CD4-positive, alpha-beta T cell treated with Interleukin-6 at 100 ng/mL for 8 hours (primary cell): ENCODE measurements at places on chromosomes 12 and 14.

GRCh38 chr12:104649921-104650320 lies 193.2 kb downstream of the CHST11 start:
- no peak for DNase-seq

DNA sequence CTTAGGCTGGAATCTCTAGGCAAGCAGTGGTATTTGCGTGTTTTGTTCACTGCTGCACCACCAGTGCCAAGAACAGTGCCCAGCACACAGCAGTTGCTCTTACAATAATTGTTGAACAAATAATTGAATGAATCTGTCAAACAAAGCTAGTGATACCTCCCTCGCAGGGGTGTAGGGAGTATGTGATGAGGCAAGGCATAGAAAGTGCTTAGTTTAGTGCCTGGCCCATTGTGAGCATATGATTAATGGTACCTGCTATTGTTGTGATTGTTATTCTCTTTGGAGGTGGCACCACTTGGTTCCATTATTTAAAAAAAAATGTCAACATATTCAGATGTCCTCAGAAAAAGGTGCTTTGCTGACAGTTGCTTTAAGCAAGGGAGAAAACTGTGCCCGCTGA lies 210.1 kb upstream of the TBX3 start:
- DNase-seq = no peak

DNA sequence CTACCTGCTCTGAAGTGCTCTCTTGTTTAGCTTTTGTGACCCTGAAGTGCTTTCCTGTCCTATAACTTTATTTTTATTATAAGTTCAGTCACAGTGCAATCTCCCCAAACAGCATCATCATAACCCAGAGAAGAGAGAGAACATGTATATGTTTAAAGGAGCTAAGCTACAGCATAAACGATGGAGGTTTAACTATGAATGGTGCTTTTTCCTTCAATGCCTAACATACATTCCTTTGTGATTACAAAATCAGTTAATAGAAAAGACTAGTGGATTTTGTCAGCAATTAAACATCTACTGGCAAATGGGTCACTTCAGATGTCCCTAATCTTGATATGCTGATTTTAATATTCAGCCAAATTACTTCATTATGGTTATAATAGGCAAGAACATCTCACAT lies 46.4 kb downstream of the ZFYVE21 start:
- no peak for DNase-seq

DNA sequence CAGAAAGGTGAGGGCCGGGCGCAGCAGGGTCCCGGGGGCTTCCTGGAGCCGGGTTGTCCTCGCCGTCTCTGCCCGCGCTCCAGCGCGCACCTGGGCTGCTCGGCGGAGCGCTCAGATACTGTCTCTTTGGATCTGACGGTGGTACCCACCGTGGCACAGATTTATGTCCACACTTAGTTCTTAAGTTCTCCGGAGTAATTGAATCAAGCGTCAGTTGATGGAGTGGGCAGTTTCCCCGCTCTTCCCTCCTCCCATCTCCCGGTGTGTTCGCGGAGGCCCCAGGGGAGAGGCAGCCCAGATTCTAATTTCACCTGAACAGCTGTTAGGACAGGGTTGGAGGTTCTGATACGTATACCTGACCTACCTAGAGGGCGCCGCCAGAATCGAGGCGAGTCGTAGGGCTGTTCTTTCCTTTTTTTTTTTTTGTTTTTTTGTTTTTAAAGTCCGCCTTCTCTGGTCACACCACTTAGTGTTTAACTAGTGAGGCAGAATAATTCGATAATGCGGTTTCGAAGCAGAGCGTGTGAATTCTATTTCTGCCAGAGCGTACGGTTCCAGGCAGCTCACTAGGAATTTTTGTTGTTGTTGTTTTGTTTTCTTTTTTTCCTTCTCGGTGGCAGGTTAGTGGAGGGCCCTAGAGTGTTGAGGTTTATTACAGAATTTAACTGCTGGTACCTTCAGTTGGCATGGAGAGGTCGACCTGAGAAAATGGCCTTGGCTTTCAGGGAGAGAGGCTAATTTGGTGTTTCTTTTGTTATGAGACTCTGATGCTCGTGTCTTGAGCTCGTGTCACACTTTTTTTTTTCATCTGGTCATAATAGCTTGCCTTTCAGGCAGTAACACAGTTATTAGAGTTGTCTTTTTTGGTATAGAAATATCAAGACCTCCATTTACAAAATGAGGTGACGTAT lies 22.3 kb upstream of the GNS start:
- DNase-seq = no peak

GRCh38 chr12:31089072-31089471 lies 15.4 kb downstream of the DDX11 start:
- no peak for DNase-seq

- DNase-seq = no peak
These were observed 46.4 kb upstream of the SYT10 start for GRCh38 chr12:33486058-33486457.

GRCh38 chr12:117361347-117361751 lies at the start of gene NOS1:
Gene NOS1 (minus strand): TSS chr12:117361626. CDS start chr12:117331069, 30,557 bp downstream.
- no peak for DNase-seq

DNA sequence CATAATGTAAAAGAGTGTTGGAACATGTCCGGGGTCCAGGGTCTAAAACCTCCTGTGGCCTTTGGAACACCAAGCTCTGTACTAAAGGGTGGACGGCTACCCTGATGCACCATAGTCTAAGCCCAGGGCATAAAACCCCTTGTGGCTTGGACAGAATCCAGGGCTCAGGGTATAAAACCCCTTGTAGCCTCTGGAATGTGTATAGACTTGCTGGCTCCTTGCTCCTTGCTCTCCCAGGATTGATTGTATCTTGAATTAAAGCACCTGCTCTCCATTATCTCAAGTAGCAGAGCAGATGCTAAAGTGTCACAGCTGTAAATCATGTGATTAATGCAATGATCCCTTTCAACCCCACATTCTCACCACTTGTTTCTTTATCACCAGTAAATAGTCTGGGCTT lies 556.5 kb downstream of the LRFN5 start:
- DNase-seq = no peak

GRCh38 chr12:12008232-12008850 lies 62.4 kb upstream of the BCL2L14 start:
- DNase-seq = peak; percentile 67

- DNase-seq = no peak
These were observed 49.2 kb downstream of the ARF6 start for GRCh38 chr14:49942090-49942489.

GRCh38 chr12:111024205-111024801 lies 103.9 kb upstream of the MYL2 start:
- DNase-seq = peak; percentile 25

DNA sequence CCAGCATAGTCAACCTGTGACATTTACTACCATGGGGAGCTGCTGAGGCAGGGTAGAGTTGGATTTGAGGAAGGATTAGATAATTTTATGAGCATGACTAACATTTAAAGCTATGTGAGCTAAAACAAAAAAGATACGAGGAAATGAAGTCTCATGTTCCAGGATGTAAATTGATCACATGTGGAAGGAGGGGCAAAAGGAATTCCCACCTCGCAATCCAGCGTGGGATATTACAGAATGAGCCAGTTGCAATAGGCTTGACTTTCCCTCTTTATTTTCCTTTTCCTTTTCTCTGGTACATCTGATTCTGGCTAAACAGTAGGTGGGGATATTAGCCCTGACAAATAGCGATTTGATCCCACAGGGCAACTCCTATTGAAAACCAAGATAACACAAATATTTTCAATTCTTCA lies 214.9 kb upstream of the HMGA2 start:
- DNase-seq = no peak

- no peak for DNase-seq
These were observed 2.8 kb downstream of the VPS29 start for GRCh38 chr12:110498984-110499706.

GRCh38 chr12:107568718-107569117 lies 116.9 kb upstream of the PWP1 start:
- DNase-seq = no peak

- DNase-seq = no peak
These were observed 126.7 kb upstream of the BTG1 start for GRCh38 chr12:92272061-92272964.

DNA sequence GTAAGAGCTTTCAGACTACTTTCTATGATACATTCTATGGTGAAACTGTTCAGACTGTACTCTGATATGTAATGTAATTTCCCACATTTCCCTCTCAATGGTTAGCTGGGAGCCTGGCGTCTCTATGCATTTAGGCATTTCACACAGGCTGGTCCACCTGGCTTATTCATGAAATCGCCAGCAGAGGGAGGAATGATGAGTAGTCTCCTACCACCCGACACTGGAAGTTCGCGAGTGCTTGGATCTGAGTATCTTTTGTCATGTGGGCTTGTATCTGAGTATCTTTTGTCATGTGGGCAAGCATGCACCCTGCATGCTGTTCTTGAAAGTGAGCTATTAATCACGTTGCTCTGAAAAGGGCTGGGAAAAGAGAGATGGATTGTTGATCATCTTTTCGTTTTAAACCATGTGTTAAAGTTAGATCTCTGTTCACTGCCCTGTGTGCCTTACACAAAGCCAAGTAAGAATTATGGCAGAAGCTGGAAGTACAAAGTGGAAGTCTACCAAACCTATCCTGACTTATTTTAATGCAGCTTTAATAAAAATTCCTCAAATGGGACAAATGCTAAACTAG lies 235.0 kb downstream of the ATP23 start:
- no peak for DNase-seq

DNA sequence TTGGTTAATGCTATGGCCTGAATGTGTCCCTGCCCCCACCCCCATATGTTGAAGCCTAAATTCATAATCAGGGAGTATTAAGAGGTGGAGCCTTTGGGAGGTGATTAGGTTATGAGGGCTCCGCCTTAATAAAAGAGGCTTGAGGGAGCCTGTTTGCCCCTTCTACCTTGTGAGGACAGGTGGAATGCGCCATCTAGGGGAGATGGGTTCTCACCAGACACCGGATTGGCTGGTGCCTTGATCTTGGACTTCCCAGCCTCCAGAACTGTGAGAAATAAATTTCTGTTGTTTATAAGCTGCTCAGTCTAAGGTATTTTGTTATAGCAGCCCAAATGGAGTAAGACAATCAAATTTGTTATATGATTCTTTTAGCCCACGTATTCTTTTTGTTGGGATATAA lies 148.3 kb downstream of the PTCSC3 start:
- no peak for DNase-seq

DNA sequence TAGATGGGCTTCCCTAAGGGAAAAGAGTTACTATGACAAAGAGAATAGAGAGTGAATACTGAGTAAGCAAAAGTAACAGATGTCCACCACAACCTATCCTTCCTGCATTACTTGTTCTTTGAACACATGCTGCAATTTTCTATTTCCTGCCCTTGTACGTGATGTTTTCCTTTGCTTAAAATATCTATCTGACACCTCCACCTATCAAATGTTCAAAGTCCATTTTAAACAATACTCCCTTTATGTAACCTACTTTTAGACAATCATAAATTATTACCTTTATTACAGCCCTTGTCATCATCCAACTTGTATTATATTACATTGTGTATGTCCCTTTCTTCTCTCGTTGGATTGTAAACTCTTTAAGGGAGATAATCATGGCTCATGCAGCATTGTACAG lies 147.2 kb upstream of the DYRK2 start:
- no peak for DNase-seq

GRCh38 chr12:93514853-93515252 lies 47.5 kb downstream of the MRPL42 start:
- no peak for DNase-seq

GRCh38 chr14:65791191-65791981 lies 378.9 kb downstream of the FUT8 start:
- no peak for DNase-seq

DNA sequence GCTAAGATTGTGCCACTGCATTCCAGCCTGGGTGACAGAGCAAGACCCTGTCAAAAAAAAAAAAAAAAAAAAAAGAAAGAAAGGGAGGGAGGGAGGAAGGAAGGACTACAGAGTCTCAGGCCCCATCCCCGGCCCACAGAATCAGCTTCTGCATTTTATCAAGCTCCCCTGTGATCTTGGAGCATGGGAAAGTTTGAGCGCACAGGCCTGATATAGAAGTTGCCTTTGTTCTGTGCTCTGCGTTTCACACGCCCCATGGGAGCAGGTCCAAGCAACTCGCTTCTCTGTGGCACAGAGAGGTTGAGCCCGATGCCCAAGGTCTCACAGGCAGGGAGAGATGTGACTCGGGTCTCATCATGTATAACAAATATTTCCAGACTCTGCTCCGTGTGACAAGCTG lies 101.8 kb downstream of the PHETA1 start:
- no peak for DNase-seq

DNA sequence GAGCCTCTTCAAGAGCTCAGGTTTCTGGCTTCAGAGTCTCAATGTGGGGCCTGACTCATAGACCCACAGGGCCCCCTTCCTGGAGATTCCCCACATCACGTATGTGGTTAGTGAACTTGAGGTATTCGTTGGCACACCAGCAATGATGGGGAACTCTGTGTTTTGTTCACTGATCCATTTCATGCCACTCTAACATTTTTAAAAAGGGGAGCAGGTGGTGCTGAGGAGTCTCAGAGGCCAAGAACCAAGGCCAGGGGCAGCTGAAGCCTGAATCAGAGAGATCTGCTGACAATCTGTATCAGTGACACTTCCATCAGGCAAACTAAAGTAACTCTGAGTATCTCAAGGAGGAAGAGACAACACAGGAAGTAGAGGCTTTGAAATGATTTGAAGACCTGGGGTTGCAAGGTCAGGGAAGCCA lies 323.4 kb downstream of the VRK1 start:
- peak; percentile 53 for DNase-seq

GRCh38 chr12:49901986-49902385 lies 1.7 kb downstream of the FAIM2 start:
- no peak for DNase-seq

DNA sequence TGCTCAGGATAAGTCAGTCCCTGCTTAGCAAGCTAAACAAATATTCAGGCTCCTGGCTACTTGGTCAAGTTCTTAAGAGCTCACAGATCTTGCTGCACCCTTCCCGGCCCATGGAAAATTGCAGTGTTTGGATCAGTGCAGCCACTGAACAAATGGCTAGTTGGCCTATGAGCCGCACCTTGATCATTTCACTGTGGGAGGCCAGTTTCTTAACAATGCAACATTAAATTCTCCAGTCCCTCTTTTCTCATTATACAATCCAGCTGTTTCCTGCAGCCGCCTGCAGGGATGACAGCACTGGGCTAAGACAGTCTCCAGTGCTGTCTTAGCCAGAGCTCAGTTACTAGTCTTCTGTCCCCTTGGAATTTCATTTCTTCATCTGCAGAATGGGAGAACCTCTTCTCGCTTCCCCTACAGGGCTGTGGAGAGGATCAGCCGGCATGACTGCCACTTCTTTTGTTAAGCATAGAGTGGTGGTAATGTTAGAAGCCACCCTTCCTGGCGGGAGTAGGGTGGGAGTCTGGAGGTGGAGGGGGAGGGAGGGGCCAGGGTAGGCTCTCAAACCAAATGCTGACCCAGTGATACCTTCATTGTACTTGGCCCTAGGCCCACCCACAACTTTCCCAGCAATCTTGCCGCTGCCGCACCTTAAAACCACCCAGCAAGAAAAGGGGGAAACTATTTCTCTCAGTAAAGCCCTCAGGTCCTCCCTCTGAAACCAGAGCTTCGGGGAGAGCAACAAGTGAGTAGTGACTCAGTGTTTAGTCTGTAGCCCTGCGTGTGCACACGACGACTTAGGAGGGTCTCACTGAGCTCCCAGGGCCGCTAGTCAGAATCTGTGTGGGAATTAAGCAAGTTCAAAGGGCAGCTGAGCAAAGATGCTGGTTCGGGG lies 145.7 kb downstream of the NUAK1 start:
- DNase-seq = no peak

GRCh38 chr14:80304125-80304766 lies 92.9 kb upstream of the DIO2 start:
- DNase-seq = no peak

- no peak for DNase-seq
These were observed 27.3 kb upstream of the HELB start for GRCh38 chr12:66275040-66275439.
